ENCODE measurements at places on chromosomes 3 and 15.

- DNase-seq, result no peak
Measured at GRCh38 chr3:174945951-174946350, 86.8 kb downstream of the NAALADL2 start.

DNA sequence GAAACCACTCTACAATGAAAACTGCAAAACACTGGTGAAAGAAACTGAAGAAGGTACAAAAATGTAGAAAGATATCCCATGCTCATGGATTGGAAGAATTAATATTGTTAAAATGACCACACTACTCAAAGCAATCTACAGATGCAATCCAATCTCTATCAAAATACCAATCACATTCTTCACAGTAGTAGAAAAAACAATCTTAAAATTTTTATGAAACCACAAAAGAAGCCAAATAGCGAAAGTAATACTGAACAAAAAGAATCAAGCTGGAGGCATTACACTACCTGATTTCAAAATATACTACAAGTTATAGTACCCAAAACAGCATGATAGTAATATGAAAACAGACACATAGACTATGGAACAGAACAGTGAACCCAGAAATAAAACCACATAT is 36.9 kb downstream of the TXNRD3 start:
- no peak for DNase-seq

- peak; percentile 88 for DNase-seq
Measured at GRCh38 chr15:100234158-100235029, 107.4 kb downstream of the ADAMTS17 start.

DNA sequence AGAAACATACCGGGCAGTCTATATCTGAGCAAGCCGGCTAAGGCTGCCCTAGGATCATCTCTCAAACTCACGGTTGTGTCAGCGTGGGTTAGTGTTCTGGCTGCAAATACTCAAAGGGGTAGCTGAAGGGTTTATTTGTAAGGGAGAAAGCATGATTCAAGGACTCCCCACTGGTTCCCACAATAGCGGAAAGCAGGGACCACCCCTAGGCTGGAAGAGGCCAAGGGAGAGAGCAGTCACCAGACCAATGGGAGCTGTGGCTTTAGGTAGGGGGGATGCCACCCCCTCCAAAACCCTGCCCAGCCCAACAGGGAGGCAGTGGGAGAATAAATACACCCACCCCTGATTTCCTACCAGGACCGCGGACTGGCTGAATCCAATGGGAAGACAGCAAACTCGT is 7.3 kb upstream of the LMCD1 start:
- no peak for DNase-seq

- no peak for DNase-seq
Measured at GRCh38 chr3:153835540-153835939, 285.6 kb upstream of the ARHGEF26 start.

DNA sequence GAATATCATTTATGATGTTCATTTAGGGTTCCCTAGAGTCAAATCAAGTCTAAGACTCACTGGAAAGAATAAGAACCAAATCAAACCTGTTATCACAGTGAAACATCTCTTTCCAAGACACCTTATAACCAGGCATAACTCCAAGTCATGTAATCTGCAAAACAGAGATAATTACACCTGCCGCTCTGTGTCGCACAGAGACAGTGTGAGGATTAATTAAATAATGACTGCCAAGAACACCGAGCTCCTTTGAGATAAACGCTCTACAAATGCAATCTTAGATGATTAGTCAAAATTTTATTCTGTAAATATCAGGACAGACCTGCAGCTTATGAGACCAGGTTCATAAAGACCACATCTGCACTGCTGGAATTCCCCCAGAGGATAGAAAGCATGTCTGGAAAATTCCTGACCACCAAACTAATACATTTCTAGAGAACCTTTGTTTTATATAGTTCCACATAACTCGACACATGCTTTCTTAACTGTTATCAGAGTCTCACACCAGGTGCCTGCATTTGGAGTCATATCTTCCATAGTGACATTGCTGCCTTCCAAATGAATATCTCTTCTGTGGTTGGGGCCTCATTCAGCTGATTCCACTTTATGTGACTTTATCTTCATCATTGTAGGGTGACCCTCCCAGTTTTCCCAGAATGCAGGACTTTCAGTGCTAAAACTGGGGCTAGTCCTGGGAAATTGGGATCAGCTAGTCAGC is 252.8 kb downstream of the CD47 start:
- no peak for DNase-seq

DNA sequence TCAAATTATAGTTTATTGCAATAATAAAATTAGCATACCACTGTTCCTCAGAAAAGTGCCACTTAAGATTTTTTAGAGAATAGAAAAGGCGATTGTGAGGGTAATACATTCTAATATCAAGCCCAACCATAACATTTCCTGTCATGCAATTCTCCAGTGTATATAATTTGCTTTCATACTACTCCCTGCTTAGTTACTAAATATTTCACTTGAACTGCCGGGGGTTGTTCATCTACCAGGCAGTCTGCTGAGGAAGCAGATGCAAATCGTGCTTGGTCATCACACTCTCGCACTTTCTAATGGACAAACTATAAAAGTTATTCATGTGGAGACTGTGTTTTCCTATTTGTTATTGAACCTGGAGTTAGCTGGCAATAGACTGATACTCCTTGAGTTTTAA is 645.6 kb upstream of the CBLB start:
- no peak for DNase-seq
